Right lobe of liver (tissue), 6 donors: ENCODE measurements at places on chromosomes 5 and 9.

- no peak for DNase-seq
- no peaks in the 10 kb centered on the region for H3K27me3 ChIP-seq
- H3K4me1 ChIP-seq: peaks cover 13% of the 10 kb centered on the region
- peak overlapping the region; percentile 66 for H3K27ac ChIP-seq
- H3K4me3 ChIP-seq: peak overlapping the region; percentile 39
Observed at GRCh38 chr9:137295238-137295811, 6.7 kb downstream of the NRARP start.

GRCh38 chr5:139543423-139543991 is 17.6 kb upstream of the UBE2D2 start:
- no peaks in the 10 kb centered on the region for H3K36me3 ChIP-seq
- no peaks in the 10 kb centered on the region for H3K27me3 ChIP-seq
- H3K27ac ChIP-seq: no peak overlapping the region
- no peaks in the 10 kb centered on the region for H3K4me1 ChIP-seq
- peak; percentile 66 for DNase-seq

DNA sequence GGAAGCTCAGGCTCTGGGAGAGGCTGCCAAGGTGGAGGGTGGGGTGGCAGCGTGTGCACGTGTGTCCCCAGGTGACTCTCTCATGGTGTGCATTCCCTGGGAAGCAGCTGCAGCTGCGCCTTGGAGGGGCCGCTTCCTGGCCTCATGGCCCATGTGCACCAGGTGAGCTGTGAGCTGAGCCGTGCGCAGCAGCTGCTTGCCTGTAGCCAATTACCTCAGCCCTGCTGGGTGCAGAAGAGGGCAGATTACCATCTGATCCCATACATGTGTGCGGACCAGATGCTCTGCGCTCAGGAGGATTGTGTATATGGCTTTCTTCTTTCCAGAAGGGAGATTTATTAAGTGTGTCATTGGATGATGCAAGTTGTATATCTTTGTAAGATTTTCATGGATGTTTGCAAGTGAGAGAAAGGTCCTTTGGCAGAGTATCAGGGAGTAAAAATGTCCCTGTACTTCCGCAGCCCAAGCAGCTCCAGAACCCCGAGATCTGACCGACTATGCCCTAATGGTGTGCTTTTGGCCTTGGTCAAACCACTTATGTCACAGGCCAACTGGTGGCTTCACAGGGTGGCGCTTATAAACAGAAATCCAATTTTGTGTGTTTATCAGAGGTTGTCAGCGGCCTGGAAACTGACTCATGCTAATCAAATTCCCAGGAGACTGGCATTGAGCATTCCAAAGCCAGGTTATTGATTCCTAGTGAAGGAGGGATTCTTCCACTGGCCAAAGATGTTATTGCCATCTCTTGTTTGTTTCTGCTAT is 229.3 kb downstream of the GOLPH3 start:
- no peak overlapping the region for H3K27ac ChIP-seq
- no peak for DNase-seq
- H3K36me3 ChIP-seq: no peaks in the 10 kb centered on the region
- no peaks in the 10 kb centered on the region for H3K27me3 ChIP-seq
- no peak overlapping the region for H3K4me3 ChIP-seq

GRCh38 chr9:108620767-108621166 is 235.0 kb downstream of the ACTL7B start:
- no peak overlapping the region for H3K27ac ChIP-seq
- no peaks in the 10 kb centered on the region for H3K27me3 ChIP-seq
- H3K4me1 ChIP-seq: no peaks in the 10 kb centered on the region
- no peaks in the 10 kb centered on the region for H3K36me3 ChIP-seq
- no peak overlapping the region for H3K4me3 ChIP-seq

DNA sequence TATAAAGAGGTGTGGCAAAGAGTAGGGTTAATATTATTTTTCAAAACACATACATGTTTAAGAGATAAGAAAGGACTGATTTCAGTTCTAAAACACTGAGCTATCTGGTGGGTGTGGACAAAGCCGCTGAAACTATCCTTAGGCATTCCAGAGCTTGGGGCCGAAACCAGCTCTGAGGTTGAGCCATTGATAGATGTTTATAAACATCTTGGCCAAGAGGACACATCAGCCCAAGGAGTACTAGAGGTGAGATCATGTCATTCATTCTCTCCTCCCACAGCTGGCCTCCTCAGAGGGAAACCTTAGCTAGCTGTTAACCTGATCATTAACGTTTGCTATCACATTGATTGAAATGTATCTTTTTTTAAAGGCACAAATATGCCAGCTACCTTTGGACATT is 89.9 kb downstream of the NLN start:
- H3K27me3 ChIP-seq: no peaks in the 10 kb centered on the region
- no peaks in the 10 kb centered on the region for H3K4me1 ChIP-seq
- no peak for DNase-seq
- no peak overlapping the region for H3K27ac ChIP-seq
- no peak overlapping the region for H3K4me3 ChIP-seq

- no peaks in the 10 kb centered on the region for H3K27me3 ChIP-seq
- no peak for DNase-seq
- no peaks in the 10 kb centered on the region for H3K36me3 ChIP-seq
- H3K27ac ChIP-seq: no peak overlapping the region
- no peaks in the 10 kb centered on the region for H3K4me1 ChIP-seq
Observed at GRCh38 chr5:127697894-127698600, 5.1 kb upstream of the CCDC192 start.

- H3K36me3 ChIP-seq: no peaks in the 10 kb centered on the region
- H3K4me3 ChIP-seq: no peak overlapping the region
- H3K4me1 ChIP-seq: no peaks in the 10 kb centered on the region
Observed at GRCh38 chr9:127300886-127301447, 36.4 kb downstream of the GARNL3 start.

- H3K4me1 ChIP-seq: no peaks in the 10 kb centered on the region
- DNase-seq: no peak
- no peaks in the 10 kb centered on the region for H3K27me3 ChIP-seq
Observed at GRCh38 chr9:20353931-20354652, 268.2 kb downstream of the MLLT3 start.

GRCh38 chr9:72856972-72857623 is 95.8 kb downstream of the ALDH1A1 start:
- peaks cover 16% of the 10 kb centered on the region for H3K4me1 ChIP-seq
- no peak overlapping the region for H3K4me3 ChIP-seq
- no peak for DNase-seq

DNA sequence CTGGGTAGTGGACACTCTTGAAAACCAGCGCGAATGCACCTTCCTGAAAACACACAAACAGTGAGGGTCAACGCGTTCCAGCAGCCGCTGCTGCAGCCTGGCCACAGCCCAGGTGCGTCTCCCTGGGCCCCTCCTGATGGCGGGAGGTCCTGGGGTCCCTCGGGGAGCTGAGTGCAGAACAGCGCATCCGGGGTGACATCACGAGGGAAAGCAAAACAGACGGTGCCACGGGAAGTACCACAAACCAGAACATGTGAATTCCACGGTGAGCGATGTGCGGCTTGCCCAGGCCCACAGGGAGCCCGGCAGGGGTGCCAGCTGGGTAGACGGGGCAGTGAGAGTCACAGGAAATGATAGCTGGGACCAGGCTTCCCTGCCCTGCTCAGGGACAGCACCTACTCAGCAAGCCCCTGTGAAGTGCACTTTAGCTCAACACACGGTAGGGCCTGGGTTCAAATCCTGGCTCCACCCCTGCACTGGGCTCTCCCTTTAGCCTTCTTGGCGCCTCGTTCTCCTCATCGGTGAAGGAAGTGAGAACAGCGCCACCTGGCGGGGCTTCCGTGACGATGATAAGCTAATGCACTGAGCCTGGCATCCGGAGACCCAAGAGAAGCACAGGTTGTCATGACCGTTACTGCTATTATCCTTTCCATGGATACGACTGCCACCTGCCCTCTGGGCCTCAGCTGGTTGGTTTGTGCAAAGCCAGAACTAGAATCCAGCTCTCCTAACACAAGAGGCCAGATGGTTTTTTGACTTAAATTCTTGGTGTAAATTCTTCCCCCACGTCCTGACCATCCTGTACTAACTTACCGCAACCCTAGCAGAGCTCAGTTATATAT is 24.6 kb downstream of the GFPT2 start:
- no peaks in the 10 kb centered on the region for H3K27me3 ChIP-seq
- no peaks in the 10 kb centered on the region for H3K4me1 ChIP-seq
- H3K27ac ChIP-seq: no peak overlapping the region
- no peak overlapping the region for H3K4me3 ChIP-seq

DNA sequence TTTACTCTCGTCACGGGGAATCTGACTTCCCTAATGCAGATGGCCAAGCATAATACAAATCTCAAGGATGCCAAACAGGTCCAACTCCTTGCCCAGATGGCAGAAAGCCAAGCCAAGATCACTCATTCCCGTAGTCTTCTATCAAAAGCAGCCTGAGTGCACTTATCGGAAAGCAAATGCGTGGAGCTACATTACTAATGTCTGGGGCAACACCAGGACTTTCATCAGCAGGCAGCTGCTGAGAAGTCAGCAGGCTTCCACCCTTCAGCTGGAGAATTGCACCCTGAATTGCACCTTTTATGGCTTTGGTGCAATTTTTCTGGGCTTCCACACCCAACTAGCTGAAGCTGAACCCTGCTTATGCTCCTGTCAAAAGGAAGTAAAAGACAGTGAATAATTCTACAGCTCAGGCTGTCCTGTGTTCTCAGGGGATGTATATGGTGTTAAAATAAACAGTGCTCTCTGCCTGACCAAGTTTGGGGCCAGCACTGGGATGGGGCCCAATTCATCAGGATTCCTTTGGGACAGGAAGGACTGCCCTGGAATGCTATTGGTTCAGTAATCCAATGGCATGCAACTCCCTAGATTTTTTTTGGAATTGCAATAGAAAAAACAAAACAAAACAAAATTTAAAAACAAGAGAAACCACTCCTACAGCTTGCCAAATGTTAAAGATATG is 92.6 kb downstream of the DPYSL3 start:
- no peak for DNase-seq
- no peaks in the 10 kb centered on the region for H3K36me3 ChIP-seq
- no peaks in the 10 kb centered on the region for H3K27me3 ChIP-seq
- no peak overlapping the region for H3K27ac ChIP-seq

GRCh38 chr9:70117835-70118319 is 74.2 kb downstream of the MAMDC2 start:
- no peaks in the 10 kb centered on the region for H3K36me3 ChIP-seq
- no peak overlapping the region for H3K4me3 ChIP-seq
- no peak for DNase-seq
- no peak overlapping the region for H3K27ac ChIP-seq

DNA sequence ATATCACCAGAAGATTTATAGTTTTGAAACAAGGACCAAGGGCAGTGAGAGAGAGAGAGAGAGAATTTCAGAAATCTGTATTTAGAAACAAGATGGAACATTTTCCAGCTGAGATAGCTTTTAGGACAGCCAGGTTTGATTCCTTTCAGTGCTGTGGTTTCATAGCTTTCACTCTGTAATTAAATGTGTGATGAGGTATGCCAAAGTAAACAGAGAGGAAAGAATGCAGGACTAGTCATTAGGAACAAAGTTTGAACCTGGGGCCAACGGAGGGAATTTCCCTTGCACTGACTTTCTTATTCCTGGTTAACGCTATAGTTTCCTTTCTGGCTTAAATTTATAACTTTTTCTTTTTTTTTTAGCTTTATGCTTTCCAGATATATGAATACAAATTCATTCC is 10.0 kb upstream of the CCL28 start:
- H3K4me3 ChIP-seq: no peak overlapping the region
- H3K36me3 ChIP-seq: no peaks in the 10 kb centered on the region
- peak; percentile 32 for DNase-seq
- peak overlapping the region; percentile 47 for H3K27ac ChIP-seq
- peaks cover 13% of the 10 kb centered on the region for H3K4me1 ChIP-seq

DNA sequence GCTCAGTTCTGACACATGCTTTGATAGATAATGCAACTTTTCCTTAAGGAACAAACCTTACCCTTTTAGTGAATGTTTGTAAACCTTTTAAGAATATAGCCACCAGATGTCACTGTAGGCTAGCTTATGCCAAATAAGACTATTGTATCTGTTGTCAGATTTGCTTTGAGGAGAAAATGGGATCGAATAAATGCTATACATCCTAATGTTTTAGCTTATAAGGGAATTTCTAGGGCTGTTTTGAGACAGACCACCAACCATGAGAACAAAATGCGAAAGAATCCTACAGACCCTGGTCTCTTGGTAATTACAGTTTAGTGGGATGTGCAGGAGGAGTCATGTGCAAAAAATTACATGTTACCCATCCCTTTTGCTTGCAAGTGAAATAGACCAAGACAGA is 127.6 kb upstream of the NMUR2 start:
- no peaks in the 10 kb centered on the region for H3K4me1 ChIP-seq
- DNase-seq: no peak
- H3K27ac ChIP-seq: no peak overlapping the region
- H3K27me3 ChIP-seq: no peaks in the 10 kb centered on the region

DNA sequence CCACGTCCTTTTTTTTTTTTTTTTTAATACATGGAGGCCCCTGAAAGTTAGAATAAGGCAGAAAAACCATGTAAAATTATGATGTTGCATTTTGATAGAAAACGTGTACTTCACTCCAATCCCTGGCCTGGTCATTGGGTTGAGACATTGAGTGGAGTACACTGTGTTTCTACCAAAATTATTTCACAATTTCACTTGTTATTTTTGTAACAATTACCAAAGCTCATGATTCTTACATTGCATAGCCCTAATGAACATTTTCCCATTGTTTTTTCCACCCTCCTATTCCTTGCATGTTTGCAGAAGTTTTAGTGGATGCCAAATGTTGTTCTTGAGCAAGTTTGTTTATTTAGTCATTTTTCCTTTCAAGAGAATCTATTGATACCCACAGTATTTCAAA is 21.9 kb downstream of the MAMDC2 start:
- no peaks in the 10 kb centered on the region for H3K36me3 ChIP-seq
- no peaks in the 10 kb centered on the region for H3K27me3 ChIP-seq
- no peak for DNase-seq
- no peak overlapping the region for H3K27ac ChIP-seq
- H3K4me3 ChIP-seq: no peak overlapping the region
- no peaks in the 10 kb centered on the region for H3K4me1 ChIP-seq

DNA sequence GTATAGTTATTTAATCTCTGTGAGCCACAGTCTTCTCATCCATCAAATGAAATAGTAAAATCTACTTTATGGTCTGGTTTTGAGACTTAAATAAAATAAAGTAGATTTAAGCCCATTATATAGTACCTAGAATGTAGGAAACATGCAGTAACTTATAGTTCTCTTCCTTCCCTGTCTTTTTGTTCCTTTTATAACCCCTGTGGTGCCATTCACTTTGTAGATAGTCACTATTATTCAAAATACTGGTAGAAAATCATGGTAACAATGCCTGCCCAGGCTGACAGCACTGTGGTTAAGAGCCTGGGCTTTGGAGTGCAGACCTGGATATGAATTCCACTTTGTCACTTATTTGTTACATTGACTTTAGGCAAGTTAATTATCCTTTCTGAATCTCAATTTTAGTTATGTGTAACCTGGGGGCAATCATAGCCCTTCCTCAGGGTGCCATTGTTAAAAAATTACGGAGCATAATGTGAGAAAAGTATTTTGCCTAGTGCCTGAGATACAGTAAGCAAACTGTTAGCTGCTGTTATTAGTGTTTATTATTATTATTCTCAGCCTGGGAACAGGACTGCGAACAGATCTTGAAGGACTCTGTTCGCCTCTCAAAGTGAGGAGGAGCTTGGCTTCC is 100.4 kb downstream of the RALGPS1 start:
- H3K36me3 ChIP-seq: no peaks in the 10 kb centered on the region
- H3K4me1 ChIP-seq: no peaks in the 10 kb centered on the region
- no peak for DNase-seq
- H3K27me3 ChIP-seq: no peaks in the 10 kb centered on the region
- no peak overlapping the region for H3K27ac ChIP-seq

- H3K36me3 ChIP-seq: no peaks in the 10 kb centered on the region
- no peak overlapping the region for H3K27ac ChIP-seq
- no peak for DNase-seq
- H3K4me3 ChIP-seq: no peak overlapping the region
Observed at GRCh38 chr5:76685704-76686103, 30.2 kb upstream of the F2R start.
